ENCODE measurements at places on chromosomes 11 and 22.

GRCh38 chr22:25645964-25646363, 81.5 kb downstream of the GRK3 start:
- no peak for DNase-seq

GRCh38 chr11:46659908-46660307, 40.5 kb downstream of the ARHGAP1 start:
- DNase-seq: no peak

GRCh38 chr11:20415432-20415831, 27.9 kb downstream of the PRMT3 start:
- no peak for DNase-seq

DNA sequence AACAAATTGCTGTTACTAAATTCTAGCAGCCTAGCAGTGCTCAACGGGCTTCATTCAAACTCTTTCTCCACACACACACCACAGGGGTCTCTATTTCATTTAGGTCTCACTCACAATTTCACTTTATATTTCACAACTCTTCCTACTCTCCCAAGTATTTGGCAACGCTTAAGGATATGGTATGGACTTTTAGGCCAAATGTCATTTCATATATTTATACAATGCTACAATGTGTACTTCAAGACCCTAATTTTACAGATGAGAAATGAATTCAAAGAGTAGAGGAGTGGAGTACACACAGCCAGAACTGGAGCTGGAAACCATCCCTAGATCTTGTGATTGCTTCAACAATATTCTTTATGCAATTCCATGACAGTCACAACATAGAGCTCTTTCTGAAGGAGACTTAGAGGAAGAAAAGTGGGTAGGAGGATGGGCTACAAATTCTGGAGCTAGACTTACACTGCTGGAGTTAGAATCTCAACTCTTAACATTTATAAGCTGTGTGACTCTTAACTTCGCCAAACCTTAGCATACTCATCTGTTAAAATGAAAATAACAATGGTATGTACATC, 2.5 kb upstream of the MS4A13 start:
- no peak for DNase-seq

DNA sequence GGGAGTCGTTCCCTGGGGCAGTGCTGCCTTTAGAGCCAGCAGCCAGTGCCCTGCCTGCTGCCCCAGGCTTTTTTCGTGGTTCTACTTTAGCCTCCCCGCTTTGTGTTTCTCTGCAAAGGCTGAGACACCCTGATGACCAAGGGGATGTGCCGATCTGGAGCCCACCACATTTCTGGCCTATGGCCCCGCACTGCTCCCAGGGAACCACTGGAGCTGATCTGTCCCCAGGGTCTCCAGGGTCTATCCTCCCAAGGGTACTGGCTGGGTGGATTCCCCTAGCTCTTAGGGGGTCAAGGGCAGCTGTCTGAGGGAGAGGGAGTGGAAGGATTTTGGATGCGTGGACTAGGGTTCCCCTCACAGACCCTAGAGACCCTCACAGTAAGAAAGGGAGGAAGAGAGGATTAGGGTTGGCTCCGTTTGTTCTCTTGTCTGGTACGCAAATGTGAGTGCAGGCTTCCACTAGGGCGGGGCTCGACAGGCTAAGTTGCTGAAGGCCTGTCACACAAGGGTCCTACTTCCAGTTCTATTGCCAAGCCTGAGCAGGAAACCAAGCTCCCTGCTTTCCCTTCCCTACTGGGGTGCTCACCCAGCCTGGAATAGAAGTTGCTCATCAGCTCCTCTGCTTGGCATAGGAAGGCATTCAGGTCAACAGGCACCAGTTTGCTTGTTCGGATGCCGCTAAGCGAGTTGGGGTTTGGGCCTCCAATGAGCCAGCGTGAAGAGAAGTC, 19.3 kb downstream of the TREH start:
- no peak for DNase-seq

- DNase-seq: no peak
These were observed 111.0 kb upstream of the APOA1 start for GRCh38 chr11:116948391-116948790.

DNA sequence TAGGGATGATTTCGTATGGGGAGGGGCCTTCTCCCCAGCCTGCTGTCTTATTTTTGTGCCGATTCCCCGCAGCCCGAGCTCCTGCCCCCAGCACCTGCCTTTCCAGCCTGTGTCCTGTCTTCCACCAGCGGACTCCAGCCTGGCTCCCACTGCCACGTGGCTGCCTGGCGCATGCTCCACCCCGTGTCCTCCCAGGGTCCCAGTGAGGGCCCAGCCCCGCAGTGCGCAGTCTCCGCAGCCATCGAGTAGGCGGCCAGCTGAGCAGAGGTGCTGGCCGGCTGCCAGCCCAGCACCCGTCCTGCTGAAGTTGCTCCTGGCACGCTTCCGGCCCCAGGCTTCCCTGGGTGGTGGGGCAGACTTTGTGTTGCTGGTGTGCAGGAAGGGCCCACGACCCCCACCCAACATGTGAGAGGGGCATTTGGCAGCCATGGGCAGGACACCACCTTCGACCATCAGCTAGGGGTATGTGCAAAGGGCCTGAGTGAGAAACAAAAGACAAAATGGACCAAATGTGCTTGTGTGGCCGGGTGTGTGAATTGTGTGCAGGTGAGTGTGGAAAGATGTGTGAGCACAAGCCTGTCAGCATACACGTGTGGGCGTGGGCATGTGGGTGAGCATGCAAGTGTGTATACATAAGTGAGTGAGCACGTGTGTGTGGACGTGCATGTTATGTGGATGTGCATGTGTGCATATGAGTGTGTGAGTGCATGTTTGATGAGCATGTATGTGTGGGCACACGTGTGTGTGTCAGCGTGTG, 55.9 kb downstream of the RTN4R start:
- DNase-seq: no peak

DNA sequence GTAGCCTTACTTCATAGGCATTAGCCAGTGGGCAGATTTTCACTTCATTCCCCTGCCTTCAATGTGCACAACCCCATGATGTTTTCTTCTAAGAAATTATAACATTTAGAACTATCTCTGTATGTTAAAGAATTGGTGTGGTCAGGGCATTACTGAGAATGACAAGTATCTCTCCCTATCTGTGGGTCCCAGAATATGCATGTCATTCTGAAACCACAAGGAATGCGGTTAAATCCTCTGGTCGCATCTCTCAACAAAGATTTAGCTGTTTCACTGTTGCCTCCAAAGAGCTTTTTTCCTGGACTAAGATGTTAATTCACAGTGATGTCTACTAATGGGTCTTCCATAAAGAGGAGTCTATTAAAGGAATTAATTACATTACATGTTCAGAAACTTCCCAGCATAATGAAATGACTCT, 62.7 kb downstream of the LIF start:
- no peak for DNase-seq

DNA sequence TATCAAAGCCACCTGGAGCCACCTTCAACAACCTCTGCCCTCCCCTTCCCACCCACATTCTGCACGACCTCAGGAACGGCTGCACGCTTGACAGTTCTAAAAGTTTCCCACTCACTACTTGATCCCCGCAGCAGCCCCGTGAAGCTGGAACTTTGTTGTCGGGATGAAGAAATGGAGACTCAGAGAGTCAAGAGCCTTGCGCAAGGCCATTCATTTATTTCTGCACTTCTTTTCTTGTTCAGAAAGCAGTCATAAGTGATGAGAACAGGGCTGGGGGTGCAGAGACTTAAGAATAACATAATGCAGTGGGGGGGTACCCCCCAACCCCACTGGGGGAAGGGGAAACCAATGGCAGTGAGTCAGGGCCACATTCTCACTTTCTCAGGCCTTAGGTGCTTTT, 2.2 kb upstream of the ZFTA start:
- no peak for DNase-seq

DNA sequence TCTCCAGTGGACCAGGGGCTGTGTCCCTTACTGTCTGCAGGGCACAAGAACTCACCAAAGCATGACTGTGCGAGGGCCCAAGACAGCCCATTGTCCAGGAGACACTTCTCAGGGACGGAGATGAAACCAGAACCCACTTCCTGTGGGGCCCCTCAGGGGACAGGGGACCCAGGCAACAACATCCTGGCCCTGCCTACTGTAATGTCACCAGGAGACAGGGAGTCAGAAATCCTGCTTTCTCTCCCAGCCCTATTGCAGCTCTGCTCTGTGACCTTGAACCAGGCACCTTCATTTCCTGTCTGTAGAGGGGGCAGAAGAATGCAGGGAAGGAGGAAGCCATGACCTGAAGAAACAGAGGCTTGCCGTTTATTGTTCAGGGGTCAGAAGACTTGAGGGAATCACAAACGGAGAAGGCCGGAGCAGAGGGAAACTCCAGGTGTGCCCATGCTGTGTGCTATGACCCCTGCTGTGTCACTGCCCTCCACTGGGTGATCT, 98.0 kb downstream of the NAT10 start:
- DNase-seq: no peak

GRCh38 chr22:46561435-46561905, 24.1 kb upstream of the CELSR1 start:
- no peak for DNase-seq

- DNase-seq: no peak
These were observed 5.1 kb downstream of the PRDM10 start for GRCh38 chr11:129997513-129997912.

- DNase-seq: peak; percentile 49
These were observed 18.8 kb downstream of the PRPF19 start for GRCh38 chr11:60887556-60887955.

DNA sequence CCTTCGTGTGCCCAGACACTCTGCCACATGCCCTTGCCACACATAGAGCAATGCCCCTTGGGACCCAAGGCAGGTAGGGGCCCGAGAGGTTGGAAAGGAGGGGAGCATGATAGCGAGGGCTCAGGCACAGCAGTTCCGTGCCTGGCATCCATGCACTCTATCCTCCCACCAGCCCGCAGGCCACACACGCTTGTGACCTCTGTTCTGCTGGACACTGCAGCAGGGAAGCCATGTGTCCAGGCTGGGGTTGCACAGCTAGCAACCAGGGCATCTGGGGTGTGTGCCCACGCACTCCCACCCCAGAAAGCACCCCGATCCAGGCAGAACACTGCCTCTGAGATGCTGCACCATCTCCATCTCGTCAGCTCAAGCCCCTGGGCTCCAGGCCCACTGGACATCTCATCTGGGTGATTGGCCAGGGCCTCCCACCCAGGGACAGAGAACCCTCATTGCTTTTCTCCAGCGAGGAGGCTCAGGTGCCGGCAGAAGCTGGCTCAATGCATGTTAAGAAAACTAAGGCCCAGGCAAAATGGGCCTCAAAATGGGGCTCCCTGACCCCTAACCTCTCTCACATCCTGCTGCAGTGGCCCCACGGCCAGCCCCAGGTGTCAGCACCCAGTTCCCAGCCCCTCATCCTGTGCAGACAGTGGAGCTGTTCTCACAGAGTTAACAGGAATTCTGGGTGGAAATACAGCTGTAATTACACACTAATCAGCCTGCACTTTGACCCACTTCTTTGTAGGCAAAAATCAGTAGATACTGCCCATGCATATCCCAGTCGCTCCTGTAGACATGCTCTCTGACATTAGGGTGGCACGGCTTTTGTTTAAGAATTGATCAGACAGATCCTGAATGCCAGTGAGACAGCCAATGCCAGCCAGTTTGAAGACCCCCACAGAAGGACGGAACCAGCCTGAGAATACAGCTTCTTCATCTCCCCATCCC, 173.9 kb upstream of the B3GAT1 start:
- no peak for DNase-seq

DNA sequence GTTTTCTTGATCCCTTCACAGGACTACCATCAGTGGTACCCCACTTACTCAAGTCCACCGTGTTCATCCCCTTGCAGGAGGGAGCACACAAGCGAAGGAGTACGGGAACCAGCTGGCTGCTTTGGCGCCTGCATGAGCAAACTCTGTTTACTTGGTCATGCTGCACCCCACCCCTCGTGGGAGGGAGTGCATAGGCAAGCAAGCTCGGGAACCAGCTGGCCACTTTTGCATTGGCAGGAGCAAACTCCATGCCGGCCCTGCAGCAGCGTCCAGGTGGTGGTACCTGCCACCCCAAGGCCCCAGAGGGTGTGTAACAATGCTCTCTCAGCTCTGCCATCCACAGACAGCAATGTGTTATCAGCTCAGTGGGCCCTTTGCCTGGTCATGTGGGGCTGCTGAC, 737.8 kb downstream of the FAM181B start:
- DNase-seq: no peak

Data from GDM1 (cell line).